A549 treated with Mapracorat at 1 μM for 4 hours (cell line): ENCODE measurements at places on chromosomes 16 and 17. TPM values are rescaled to one million over a fixed set of nuclear protein-coding genes. Genes with fewer than 3 reads are reported as not detected.

TEX14 gene
- total RNA-seq = 0.13 to 0.29 TPM (median 0.15 TPM) in 5 replicates

ABCC11 gene
- 0.06 to 0.22 TPM (median 0.14 TPM) in 5 replicates for total RNA-seq

SOX8 gene
- 1.4 to 2.8 TPM (median 2.6 TPM) in 5 replicates for total RNA-seq

GLP2R gene
- 7.5 to 14.9 TPM (median 9.2 TPM) in 5 replicates for total RNA-seq

KRT31 gene
- not detected in 5 replicates for total RNA-seq
